ENCODE measurements at places on chromosomes 3 and 15.

DNA sequence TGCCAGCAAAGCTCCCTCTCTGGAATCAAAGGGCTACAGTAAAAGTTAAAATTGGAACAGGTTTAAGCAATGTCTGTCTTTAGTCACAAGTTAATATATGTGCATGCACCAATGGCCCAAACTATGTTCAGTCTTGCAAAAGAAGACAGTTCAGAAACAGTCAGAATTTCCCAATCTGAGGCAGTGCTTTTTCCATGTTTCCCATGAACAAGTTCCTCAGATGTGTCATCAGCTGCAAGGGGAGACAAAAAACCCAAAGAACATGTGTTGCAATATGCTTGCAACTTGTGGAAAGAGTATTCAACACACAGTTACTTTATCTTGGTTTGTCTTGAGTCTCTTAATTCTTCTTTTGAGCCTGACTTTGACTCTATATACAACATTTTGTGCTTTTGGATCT is 148.4 kb downstream of the USP13 start:
- DNase-seq = no peak

- DNase-seq = no peak
Measured at GRCh38 chr3:132597660-132598059, 590 bp downstream of the ACKR4 start.

- no peak for DNase-seq
Measured at GRCh38 chr3:125042725-125043406, 12.9 kb downstream of the HEG1 start.

GRCh38 chr3:61162965-61163364 is 88.3 kb downstream of the FHIT start:
- DNase-seq = no peak

- no peak for DNase-seq
Measured at GRCh38 chr3:9955067-9955502, 2.9 kb upstream of the PRRT3 start.

DNA sequence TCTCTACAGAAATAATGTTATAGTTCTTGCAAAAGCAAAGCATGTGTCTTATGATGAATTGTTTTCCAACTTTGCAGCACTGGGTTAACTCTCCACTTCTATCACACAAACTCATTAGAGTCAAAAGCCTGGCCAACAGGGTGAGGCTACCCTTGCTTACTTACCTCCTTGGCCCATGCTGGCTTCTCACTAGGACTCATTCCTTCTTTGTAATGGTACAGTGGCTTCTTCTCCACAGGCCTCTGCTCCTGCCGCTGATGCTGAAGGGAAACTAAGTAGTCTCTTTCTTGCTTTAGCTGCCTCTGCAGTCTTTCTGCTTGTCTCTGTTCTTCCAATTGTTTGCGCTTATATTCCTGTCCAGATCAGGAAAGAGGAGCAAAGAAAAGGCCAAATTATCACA is 111.5 kb upstream of the SLC2A2 start:
- no peak for DNase-seq

GRCh38 chr3:45954306-45954705 is 11.0 kb downstream of the CXCR6 start:
- DNase-seq = no peak

- DNase-seq = no peak
Measured at GRCh38 chr3:186021673-186022362, 84.0 kb upstream of the TRA2B start.

DNA sequence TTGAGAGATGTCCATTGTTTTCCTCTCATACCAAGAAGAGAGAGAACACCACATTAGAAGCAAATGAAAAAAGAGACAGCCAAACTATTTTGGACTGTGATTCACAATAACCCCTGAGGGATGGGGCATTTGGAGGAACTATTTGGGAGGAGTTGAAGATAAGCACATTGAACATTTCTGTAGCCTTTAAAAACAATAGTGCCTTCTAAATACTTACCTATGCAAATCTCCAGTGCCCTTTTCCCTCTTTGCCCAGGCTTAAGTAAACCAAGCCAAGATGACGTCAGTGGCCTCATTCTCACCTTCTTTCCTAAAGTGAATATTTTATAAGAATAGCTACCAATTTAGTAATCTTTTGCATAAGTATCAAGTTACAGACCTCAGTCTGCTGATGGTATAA is 89.7 kb upstream of the COL8A1 start:
- no peak for DNase-seq

DNA sequence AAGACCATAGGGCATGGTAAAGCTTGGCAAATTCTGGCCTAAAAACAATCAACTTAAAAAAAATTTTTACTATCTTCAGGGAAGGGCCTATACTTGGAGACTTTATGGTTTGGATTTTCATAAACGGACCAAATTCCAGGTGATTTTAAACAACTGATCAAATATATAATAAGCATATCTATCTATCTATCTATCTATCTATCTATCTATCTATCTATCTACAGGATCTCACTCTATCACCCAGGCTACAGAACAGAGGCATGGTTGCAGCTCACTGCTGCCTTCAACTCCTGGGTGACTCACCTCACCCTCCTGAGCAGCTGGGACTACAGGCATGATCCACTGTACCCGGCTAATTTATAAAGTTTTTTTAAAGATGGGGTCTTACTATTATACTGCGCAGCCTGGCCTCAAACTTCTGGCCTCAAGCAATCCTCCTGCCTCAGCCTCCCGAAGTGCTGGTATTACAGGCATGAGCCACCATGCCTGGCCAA is 6.7 kb downstream of the SPPL2A start:
- no peak for DNase-seq

GRCh38 chr15:81085213-81085612 is 48.9 kb upstream of the CFAP161 start:
- no peak for DNase-seq

GRCh38 chr15:66044837-66045236 is 175.5 kb downstream of the RAB11A start:
- no peak for DNase-seq

DNA sequence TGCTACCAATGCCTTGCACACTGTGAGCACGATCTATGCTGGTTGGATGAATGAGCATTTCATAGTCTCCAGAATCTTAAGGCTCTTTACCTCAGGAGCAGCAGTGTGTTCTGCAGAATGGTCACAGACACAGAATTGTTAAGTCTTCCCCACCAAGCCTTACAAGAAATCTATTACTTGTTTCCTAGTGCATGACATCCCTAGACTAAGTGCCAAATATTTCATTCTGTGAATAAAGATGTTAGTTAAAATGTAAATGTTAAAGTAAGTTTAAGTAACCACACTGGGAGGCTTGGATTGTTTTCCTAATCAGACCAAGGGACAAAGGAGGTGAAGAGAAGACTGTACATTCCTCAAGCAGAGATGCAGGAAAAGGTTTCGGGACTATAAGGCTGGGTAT is 4.1 kb upstream of the TNFSF10 start:
- DNase-seq = no peak

DNA sequence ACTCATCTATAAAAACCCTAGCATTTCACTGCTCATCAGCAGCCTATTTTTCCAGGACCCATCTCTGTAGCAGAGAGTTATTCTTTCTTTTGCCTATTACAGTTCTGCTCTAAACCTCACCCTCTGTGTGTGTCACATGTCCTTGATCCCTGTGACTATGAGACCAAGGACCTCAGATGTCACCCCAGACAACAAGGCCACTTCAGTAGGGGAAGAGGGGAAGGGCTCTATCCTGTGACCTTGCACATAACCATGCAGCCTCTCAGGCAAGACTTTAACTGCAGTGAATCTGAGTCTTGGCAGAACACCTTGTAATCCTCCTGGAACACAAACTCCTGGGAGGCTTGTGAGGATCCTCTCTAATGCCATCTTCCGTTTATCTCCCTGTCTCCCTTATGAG is 4.4 kb upstream of the ZNF589 start:
- DNase-seq = no peak

DNA sequence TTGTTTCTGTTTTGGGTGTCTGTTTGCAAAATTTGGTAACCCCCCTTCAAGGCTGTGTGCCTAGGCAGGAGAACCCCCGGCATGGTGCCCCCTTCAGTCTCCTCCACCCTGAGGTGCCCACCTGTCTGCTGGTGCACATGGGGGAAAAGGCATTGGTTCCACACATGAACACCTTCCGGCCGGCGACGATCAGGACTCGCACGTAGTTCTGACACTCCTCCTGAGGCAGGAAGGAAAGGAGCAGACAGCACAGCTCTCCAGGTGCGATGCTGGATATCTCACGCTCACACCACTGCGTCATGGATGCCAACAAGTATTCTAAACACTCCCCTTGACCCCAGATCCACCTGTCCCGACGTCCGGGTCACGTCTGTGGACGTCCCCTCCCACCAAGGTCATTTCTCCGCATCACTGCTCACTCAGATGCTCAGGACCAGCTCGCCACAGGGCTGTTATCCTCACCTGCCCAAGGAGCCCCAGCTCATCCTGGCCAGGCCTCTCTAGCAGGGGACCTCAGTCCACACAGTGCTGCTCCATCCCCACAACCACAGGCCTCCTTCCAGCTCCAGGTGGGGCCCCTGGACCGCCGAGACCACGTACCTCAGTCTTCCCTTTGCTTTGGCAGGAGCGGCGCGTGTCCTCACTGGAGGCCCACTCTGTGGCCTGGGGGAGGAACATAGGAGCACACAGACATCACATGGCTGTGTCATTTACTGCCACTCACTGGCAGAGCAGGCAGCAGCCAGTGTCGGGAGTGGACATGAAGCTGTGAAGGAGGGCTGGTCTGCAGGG is 99.0 kb downstream of the SEMA5B start:
- DNase-seq = no peak

DNA sequence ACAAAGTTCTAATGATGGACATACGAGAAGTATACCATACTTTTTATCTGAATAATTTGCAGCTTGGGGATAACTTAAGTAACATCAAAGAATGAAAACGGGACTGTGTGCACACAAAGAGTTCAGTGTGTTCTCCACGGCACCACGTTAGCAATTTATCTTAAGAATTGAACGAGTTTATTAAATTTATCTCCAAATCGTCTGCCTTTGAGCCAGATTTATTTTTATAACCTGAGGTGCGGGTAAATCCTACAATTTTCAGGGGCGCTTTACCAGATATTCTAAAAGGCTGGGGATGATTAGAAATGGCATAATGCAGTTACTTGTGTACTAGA is 3.5 kb downstream of the CHD2 start:
- no peak for DNase-seq

GRCh38 chr15:66644000-66644787 is 57.8 kb upstream of the SMAD6 start:
- no peak for DNase-seq

- DNase-seq = no peak
Measured at GRCh38 chr3:193507566-193507965, 47.1 kb downstream of the ATP13A4 start.

GRCh38 chr15:87733541-87733941 is 523.0 kb downstream of the NTRK3 start:
- DNase-seq = no peak

- no peak for DNase-seq
Measured at GRCh38 chr15:32657941-32658340, 16.4 kb downstream of the SCG5 start.

DNA sequence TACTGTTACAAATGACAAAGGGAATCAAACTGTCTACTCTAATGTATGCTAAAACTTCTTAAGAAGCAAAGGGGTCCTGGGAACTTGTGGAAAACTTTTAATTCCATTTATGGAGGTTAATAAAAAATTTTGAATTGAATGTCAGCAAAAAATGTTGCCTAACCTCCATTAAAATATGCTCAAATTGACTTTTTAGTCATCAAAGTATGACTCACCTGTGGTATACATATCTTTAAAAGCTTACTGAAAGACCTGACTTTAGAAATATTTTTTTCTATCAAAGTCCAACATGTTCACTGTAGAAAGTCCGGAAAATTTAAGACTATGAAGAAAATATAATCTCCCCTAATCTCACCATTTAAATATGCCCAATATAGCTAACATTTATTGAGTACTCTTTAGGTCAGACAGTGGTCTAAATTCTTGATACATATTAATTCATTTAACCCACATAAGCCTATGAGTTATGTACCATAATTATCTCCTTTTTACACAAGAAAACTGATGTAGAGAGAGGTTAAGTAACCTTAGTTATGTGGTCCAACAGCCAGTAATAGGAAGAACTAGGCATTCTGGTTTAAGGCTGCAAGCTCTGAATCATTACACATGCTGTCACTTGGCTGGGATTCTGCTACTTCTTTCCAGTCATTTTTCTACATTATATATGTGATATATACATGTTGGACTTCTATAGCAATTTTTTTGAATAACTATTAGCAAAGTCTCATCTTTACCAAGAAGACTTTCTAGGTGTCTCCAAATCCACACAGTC is 83.6 kb downstream of the PDZRN3 start:
- no peak for DNase-seq

GRCh38 chr15:65641768-65642475 is 20.2 kb downstream of the SLC24A1 start:
- no peak for DNase-seq
